ENCODE measurements at places on chromosomes 2 and 18. TPM values are rescaled to one million over a fixed set of nuclear protein-coding genes. Genes with fewer than 3 reads are reported as not detected.

Gene ACADL
- polyA plus RNA-seq: 31.4 TPM

Gene LOXHD1
- 0.78 TPM for polyA plus RNA-seq

Gene SDC1
- polyA plus RNA-seq: 31.0 TPM

Gene RGPD3
- 0.34 TPM for polyA plus RNA-seq

Gene OR6B2
- not detected for polyA plus RNA-seq

Gene DYNAP
- not detected for polyA plus RNA-seq

Gene ABI2
- polyA plus RNA-seq: 82.7 TPM

Gene UGT1A7
- polyA plus RNA-seq: not detected

Gene NEU2
- not detected for polyA plus RNA-seq

Gene PLEKHB2
- polyA plus RNA-seq: 92.9 TPM

Gene RGPD4
- not detected for polyA plus RNA-seq

Gene SERPINB11
- polyA plus RNA-seq: not detected

Gene IL1R1
- 24.9 TPM for polyA plus RNA-seq

Gene UGT1A6
- polyA plus RNA-seq: 2.8 TPM

GRCh38 chr2:152875701-152876695 is 157.6 kb downstream of the ARL6IP6 start:
- no peak for DNase-seq

- DNase-seq: peak; percentile 50
These were observed 67.1 kb downstream of the CPS1 start for GRCh38 chr2:210623506-210623905.

GRCh38 chr2:69034122-69034521 is 21.1 kb downstream of the ANTXR1 start:
- no peak for DNase-seq

DNA sequence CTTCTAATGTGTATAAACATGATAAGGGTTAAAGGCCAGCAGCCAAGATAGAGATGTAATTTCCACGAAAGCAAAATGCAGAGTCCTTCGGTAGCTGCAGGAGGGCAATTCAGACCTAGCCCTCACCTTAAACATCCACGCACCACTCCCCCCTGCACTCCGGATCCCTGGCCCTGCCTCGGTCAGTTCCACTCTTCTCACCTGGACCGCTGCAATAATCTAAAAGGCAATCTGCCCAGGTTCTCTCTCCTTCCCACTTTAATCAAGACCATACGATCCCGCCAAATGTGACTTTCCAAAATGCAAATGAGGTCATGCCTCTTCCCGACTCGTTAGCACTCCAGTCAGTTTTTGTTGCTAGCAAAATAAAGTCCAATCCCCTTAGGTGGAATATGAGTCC is 485.2 kb downstream of the EIPR1 start:
- no peak for DNase-seq

GRCh38 chr2:204544961-204545860 is at the start of gene PARD3B:
Gene PARD3B (plus strand): TSS chr2:204545475. CDS start chr2:204546000, 525 bp downstream.
- peak; percentile 70 for DNase-seq

DNA sequence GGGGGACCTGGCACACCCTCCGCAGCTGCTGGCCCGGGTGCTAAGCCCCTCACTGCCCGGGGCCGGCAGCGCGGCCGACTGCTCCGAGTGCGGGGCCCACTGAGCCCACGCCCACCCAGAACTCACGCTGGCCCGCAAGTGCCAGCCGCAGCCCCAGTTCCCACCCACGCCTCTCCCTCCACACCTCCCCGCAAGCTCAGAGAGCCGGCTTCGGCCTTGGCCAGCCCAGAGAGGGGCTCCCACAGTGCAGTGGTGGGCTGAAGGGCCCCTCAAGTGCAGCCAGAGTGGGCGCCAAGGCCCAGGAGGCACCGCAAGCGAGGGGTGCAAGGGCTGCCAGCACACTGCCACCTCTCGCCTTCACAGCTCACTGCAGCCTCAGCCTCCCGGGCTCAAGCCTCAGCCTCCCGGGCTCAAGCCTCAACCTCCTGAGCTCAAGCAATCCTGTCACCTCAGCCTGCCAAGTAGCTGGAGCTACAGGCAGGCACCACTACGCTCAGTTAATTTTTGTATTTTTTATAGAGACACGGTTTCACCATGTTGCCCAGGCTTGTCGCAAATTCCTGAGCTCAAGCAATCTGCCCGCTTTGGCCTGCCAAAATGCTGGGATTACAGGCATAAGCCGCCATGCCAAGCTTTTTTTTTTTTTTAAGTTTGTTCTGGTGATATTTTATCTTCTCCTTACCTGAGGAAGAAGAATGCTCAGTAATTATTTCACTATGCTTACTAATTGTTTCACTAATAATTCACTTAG is 71.7 kb upstream of the CDCA7 start:
- DNase-seq: no peak

DNA sequence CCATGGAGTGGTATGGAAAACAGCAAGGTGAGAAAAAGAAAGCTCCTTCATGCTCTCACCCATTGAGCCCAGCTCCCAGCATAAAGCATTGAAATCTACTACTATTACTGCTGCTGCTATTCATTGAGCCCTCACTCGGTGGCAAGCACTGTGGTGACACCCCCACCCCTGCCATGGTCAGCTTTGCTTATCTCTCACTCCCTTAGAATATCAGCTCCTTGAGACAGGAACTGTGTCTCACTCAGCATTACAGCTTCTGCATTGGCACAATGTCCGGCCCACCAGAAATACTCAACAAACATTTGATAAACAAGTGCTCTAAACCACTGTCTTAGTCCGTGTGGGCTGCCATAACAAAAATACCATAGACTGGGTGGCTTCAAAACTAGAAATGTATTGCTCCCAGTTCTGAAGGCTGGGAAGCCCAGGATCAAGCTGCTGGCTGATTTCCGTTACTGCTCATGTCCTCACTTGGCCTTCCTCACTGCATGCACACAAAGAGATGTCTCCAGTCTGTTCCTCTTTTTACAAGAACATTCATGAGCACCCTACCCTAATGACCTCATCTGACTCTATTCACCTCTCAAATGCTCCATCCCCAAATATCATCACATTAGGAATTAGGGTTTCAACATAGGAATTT is 116.3 kb downstream of the ZBTB7C start:
- DNase-seq: no peak

DNA sequence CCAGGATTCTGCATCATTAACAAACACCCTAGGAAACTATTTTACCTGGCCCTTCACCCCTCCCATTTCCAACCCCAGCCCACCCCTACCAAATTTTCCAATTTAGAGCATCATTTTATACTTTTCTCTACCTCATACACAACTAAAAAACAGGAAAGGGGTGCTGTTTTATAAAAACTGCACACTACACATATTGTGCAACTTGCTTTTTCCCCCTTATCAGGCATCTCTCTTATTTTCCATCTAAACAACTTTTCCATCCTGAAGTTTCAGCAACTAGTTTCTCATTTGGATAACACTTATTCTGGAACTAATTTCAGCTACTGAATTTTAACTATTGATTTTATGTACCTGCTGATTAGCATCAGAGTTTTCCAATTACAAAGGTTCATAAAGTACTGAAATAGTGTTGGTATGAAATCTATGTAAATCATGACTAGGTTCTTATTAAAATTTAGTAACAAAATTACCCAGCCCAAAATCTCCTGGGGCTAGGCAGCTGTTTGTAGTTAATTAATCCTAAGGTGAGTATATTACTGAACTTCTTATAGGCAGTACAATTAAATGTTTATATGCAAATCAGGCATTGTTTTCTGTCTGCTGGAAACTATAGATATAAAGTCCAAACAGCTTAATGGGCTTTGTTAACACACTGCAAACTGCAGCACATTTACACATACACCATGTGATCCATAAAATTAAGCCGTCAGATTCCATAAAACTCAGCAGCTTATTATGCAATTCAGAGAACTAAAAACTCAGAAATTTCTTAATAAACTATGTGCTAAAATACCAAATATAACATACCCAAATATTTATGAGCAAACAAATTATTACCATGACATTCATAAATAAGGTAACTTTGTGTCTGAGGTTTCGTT is 7.9 kb downstream of the SF3B1 start:
- DNase-seq: no peak

DNA sequence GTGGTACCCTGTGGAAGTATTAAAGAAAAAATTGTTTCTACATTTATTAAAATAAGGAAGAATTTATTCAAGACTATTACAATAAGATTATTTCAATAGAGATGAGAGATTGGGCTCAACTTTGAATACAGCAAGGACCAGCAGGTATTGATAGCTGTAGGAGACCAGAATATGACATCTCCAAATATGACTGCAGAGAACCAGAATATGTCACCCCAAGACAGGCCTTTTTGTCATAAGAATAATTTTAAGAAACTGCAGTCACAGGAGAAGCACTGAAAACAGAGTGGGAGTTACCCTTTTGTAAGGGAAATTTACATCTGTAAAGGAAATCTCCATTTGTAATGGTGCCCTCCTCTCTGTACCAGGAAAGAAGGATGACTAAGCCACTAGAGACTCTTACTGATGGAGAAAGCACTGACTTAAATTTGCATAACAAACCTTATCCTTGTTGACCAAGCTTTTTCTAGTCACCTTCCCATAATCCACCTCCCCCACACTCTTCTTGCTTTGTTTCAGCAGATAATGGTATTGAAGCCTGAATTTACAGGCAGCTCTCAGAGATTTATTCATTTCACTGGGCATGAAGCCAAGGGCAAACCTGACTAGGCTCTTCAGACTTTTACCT is 145.1 kb upstream of the RMP24 start:
- no peak for DNase-seq

GRCh38 chr2:152766928-152767327 is 48.5 kb downstream of the ARL6IP6 start:
- no peak for DNase-seq

DNA sequence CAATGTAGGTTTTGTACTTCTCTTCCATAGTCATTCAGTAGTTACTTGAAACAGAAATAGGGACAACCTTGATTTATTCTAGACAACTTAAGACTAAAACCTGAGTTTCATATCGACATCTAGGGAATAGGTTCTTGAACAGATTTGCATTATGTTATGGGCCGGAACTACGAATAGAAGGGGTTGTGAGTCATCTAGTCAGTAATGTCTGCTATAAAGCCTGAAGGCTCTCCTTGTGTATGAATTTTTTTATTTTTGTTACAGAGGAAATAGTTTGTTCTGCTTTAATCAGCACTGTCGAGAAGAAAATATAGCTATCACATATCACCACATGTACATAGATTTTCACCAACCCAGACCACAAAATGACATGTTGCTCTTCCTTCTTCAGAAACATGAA is 17.3 kb upstream of the TRIM43 start:
- DNase-seq: no peak

- no peak for DNase-seq
These were observed 328.3 kb downstream of the SOCS6 start for GRCh38 chr18:70617020-70617763.

DNA sequence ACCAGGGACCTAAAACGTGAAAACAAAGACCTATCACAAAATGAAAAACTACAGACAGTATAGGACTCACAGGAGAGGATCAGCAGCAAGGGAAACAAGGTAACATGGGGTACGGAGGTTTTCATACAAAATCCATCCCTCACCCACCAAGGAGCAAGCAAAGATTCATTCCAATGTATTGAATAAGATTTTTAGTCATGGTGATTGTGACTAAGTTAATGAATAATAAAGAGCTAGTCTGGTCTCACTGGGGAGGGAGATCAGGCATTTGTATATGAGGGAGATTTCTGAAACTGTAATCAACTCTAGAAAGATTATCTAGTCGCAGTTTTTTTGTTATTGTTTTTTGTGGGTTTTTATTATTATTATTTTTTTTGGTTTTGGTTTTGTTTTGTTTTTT is 336.5 kb upstream of the MMADHC start:
- DNase-seq: no peak

DNA sequence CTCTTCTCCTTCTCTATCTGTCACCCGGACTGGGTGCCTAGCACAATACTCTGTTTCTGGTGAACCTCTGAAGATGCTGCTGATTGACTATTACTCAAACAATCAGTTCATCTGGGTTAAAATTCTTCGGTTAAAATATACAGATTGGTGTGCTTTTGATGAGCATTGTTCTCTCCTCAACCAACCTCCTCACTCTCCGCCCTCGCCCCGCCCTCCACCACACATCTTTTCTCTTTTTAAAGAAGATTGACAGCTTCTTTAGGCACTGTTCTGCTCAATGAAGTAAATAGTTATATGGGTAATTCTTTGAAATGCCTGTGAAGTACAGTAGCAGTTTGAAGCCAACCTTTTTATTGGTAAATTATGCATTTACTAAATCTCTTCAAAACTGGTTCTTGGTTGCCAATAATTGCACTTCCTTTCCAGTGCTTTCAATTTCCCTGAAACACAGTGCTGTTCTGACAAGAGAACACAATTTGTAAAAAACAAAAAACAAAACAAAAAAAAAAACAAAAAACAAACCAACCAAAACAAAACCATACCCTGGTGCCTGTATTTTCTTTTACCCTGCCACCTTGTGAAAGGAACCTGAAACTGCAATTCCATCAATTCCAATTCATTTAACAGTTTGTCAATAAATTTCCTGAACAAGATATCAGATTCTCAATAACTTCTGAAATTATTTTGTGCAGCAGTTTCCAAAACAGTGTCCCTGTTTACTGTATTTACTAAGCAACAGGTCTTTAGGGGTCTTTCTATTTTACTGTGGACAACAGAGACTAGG is 188.6 kb downstream of the LRP1B start:
- no peak for DNase-seq

DNA sequence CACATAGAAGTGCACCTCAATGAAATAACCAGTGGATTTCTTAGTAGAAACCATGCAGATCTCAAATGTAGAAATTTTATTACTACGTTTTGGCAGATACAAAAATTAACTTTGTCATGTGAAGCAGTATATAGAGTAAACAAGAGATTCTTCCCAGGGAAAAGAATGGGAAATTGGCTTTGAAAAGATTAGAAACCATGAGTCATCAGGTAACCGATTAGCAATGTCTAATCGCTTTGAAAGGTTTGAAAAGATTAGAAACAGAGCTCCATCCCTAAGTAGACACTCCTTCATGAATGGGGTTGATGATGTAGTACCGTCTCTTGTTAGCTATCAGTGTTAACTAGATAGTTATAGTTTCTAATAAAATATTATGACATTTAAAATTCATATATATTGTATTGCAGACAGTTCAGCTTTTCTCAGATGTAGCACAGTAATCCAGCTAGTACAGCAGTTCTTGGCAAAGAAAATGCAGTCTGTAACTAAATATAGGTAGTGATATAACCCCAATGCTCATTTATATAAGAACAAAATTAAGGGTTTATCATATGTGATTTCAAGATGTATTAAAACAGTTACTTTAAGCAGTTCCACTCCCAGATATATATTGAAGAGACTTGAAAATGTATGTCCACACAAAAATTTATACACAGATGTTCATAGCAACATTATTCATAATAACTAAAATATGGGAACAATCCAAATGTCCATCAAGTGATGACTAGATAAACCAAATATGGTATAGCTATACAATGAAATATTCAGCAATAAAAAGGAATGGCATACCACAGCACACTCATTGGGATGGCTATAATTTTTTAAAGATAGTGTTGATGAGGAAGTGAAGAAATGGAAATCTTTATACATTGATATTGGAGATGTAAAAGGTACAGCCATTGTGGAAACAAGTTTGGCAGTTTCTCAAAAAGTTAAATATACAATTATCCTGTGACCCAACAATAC is 113.9 kb downstream of the PTPN4 start:
- no peak for DNase-seq

All from renal pelvis (tissue), 12 donors.